ENCODE measurements at places on chromosomes 5 and 9.
A peak's percentile ranks its signal among the peaks of the same experiment; 100 is the strongest.

DNA sequence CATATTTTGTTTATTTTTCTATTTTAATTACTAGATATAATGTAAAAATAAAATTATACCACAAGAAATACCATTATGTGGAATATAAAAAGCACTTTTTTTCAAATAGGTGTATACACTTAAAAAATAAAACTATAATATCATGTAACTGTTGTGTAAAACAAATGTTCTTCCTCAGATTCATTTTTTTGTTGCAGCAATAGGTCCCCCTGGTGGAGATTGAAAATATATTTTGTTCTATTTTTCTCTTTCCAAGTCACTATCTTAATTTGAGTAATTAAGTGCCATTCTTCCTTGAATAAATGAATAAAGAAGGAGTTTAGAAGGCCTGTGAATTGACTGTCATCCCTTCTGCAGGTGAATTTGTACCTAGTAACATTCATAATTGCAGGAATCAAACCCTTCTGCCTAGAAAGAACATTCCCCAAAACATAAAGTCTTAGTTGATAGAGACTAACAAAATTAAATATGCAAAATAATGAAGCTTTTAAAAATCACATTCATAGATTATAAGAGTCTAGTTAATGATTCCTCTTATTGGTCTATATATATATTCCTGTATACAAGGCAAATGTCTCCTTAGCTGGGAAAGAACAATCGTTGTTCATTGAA, 23.4 kb downstream of the CETN3 start:
- DNase-seq, result no peak

DNA sequence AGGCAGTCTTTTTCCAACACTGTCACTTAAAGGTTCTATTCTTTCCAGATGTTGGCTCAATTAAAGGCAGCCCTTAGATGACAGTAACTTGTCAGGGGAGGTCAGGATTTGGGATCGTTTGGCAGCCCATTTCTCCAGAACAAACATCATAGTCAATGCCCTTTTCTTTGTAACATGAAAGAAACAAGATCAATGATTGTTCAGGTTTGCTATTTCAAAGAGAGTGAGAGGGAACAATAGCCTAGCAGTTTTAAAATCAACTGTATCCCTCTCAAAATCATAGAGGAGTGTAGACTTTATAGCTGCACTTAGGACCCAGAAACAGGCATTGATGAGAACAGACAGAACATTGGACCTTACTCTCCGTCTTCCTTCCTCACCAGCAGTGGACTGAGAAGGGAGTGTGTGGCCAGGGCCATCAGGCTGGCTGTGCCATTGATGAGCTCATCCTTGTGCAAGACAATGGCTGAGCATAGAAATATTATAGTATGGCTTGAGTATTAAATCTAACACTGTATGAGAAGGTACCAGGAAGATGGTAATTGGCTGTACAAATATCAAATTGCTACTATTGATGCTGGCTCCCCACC, 130.0 kb downstream of the PIP5K1B start:
- no peak for DNase-seq

DNA sequence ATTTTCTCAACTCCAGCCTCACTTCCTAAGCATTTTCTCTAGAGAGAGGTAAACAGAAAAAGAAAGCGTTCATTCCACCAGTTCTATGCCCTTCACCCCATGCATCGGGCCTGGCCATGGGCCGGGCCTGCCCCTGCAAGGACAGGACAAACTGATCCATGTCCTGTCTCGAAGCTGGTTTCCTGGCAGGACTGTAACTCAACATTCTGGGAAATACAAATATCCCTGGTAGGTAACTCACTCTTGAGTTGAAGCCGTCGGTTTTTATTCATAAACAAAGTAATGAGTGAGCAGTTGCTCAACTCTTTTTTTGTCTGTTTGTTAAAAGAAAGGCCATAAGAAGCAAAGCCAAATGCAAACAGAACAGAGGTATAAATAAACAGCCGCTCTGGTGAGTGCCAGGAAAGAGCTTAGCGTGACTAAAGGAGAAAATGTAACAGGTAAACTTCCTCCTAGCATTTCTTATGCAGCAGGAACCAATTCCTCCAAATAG, 64.4 kb upstream of the DNAH5 start:
- no peak for DNase-seq

DNA sequence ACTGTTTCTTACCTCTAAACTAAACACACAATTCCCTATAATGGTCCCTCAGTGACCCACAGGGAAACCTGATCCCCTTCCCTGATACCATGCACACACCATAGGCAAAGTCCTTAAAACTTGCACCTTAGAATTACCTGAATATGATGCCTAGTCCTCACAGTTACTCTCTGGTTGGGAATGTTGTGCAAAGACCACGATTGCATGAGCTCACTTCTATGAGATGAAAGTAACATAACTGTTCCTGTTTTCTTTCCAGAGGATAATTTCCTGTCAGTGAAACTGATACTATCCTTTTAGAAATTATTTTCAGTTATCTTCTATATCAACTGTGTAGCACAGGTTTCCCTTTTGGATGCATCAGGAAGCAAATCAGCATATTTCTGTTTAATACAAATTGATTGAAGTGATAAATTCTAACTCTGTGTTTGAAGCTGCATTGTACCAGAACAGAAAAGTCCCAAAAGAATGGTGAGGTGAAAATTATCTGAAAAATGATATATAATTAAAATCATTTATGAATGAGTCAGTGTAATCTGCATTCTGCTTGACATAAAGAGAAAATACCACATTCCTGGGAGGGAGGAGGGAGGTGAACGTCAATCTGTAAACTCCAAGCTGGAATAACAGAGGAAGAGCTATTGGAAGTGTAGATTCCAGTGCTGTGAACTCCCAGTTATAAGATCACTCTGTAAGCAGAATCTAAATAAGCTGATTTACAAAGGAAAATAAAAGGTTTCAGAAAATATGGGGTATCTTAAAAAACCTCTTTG, 51.2 kb upstream of the TNFAIP8 start:
- no peak for DNase-seq

DNA sequence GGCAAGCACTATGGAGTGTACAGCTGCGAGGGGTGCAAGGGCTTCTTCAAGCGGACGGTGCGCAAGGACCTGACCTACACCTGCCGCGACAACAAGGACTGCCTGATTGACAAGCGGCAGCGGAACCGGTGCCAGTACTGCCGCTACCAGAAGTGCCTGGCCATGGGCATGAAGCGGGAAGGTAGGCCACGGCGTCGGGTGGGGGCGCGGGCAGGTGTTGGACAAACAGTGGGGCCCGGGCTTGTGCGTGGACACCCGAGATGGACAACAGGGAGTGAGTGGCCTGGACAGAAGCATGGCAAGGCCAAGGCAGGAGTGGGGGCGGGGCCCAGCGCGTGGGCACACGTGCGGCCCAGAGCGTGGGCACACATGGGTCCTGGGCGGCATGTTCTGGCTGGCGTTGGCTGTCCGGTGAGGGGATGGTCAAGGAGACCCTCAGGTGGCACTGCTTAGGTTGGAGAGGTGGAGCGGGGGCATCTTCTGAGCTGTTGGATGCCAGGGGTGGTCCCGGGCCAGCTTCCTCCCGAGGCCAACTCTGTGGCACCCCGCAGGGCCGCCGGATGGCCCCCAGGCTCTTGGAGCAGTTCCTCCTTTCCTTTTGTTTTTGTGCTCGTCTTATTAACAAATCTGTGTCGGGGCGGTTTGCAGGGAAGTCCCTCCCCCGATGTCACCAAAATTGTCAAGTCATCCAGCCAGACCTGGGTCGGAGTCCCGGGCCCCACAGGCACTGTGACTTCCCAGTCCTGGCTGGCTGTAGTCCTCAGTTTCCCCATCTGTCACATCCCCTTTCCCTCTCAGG, 82.9 kb downstream of the RXRA start:
- DNase-seq, result no peak

DNA sequence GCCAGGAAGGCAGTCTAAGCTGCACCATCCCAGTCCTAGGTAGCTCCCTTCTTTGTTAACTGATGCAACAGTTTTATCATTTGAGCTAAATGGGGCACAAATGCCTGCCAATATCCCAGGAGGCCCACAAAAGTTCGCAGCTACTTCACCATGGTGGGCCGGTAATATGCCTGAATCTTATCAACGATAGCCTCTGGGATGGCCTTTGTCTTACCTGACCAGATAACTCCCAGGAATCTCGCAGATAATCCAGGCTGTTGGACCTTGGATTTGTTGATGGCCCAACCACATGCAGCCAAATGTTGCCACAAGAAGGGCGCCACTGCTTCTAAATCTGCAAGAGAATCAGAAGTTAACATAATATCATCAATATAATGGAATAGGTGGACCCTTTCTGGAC, 83.8 kb upstream of the ATP10B start:
- no peak for DNase-seq

DNA sequence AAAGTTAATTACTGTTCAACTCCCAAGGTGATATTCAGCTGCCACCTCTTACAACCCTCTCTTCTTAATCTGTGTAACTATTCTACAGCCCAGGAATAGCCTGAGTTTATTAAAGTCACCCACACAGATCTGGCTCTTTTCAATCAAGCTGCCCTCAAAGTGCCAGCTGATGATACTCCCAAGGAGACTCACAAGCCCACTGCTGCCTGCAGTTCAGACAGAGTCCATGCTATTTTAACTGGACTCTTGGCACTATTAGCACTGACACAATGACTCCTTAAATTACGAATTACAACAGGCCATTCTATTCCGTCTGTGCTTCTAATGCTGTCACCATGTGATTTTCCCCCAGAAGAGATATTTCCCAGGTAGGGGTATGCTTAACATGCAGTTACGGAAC, 26.3 kb downstream of the REEP5 start:
- no peak for DNase-seq

DNA sequence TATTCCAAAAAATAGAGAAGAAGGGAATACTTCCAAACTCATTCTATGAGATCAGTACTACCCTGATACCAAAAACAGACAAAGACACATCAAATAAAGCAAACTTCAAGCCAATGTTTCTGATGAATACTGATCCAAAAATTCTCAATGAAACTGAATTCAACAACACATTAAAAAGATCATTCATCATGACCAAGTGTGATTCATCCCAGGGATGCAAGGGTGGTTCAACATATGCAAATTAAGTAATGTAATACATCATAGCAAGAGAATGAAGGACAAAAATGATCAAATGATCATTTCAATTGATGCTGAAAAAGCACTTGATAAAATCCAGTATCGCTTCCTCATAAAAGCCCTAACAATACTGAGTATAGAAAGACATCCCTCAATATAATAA, 4.9 kb upstream of the RCL1 start:
- DNase-seq, result no peak

DNA sequence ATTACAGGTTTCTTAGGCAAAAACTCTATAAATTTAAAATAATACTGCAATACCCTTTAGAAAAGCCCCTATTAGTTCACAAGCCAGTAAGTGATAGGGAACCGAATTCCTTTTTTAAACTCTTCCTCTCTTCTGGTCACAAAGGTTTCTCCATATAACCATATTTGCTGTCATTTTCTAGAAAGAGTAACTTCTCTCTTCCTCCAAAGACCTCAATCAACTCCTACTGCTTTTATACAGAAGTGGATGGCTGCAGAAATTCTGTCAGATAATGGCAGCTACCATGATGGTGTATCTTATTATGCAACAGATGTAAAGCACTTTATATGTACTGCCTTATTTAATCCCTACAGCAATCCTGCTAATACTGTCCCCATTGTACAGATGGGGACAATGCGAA, 6.2 kb downstream of the TUT7 start:
- DNase-seq, result no peak

DNA sequence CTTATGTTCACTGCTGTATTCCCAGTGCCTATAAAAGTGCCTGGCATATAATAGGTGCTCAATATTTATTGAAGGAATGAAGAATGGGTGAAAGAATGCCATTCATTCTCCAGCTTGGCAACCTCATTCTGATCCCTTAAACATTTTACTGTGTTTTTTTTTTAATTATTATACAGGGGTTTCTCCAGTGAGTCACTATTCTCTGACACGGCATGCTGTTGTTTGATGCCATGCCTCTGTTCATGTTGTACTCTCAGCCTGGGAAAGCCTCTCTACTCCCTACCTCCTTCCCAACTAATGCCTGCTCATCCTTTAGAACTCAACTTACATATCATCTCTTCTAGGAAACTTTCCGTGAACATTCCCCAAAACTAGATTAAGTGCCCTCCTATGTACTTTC, 70.2 kb upstream of the PHF24 start:
- DNase-seq, result no peak

GRCh38 chr9:96423985-96424336, 5.8 kb upstream of the ZNF367 start:
- DNase-seq, result no peak

GRCh38 chr9:123225374-123225813, 43.0 kb downstream of the STRBP start:
- peak; percentile 26 for DNase-seq

- no peak for DNase-seq
Measured at GRCh38 chr5:1480806-1481205, 35.6 kb upstream of the SLC6A3 start.

DNA sequence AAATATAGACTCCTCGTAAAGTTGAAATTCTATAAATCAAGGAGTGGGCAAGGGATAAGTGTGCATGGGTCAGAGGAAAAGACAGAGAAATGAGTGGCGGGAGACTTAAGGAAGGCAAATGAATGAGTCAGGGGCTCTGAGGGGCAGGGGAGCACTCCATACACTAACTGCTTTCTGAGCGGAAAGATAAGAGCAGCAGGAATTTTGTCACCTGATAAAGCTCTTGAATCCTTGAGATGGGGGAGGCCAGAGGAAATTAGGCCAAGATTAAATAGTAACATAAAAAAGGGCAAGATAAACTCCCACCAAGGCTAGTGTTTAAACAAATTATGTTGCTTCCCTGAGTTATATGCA, 191.0 kb upstream of the S1PR3 start:
- no peak for DNase-seq

- DNase-seq, result no peak
Measured at GRCh38 chr5:39652036-39652435, 227.3 kb upstream of the DAB2 start.

DNA sequence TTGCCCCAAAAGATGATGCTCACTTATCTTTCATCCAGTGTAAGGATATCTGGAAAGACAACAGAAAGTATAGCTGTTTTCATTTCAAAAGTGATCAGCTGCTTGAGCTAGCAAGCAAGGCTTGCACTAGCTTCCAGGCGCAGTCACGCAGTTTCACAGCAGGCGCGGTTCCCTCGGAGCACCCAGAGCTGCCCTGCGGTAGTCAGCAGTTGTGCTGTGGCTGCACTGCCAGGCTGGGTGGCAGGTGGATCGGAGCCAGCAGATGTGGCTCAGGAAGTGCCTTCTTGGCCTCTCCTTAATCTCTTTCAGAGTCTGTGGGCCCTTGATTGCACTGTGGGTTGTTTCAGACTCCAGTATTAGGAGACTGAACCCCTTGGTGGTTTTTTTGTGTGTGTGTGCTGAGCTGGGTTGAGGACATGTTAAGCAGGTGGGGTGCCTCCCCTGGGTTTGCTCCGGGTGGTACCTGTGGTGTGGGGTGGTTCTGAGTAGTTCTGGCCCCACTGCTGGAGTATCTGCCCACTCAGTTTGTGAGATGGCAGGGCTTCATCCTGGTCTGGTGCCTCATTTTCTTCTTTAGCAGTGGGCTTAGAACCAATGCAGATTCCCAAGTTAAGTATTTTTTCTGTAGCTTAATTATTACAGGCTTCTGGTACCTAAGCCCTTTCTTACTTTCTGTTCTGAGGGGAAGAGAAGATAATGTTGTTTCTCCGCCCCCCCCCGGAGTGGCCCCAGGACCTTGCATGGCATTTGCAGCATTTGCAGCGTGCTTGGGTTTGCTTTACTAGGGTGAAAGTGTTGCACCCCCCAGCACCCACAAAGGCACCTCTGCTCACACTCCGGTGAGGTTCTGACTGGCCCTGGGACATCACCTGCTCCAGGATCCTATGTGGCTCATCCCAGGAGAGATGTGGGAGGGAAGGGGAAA, 16.4 kb downstream of the TENT4A start:
- no peak for DNase-seq

Data from stimulated activated CD4-positive, alpha-beta T cell treated with anti-CD3 and anti-CD28 coated beads, TNF-alpha, amount 100 ng/mL, for 1 hour (primary cell).